ENCODE measurements at places on chromosomes 4 and X. TPM values are rescaled to one million over a fixed set of nuclear protein-coding genes. Genes with fewer than 3 reads are reported as not detected.

GRCh38 chr4:7431696-7432530 is 2.8 kb downstream of the PSAPL1 start:
- DNase-seq: no peak

DNA sequence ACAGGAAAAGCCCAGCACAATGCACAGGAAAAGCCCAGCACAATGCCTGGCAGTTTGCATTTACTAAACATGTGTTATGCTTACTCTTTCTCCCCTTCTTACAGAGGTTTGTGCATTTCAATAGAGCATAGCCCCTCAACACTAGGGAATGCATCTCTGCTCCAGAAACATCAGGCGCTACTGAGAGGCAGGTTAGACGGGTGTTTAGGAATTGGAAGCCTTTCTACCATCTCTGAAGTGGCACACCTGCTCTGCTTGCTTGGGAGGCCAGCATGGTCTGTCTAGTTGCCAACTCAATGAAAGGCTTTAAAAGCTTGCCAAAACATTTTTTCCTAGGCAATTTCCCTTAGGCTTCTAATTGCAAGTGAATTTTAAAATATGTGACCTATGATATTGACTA is 55.7 kb downstream of the GRID2 start:
- no peak for DNase-seq

- DNase-seq: no peak
Measured at GRCh38 chr4:77220828-77221613, 64.0 kb downstream of the CCNG2 start.

GRCh38 chr4:31139767-31140166 is 419.6 kb downstream of the PCDH7 start:
- DNase-seq: no peak

- DNase-seq: no peak
Measured at GRCh38 chr4:27934871-27935270, 1074.2 kb downstream of the STIM2 start.

GRCh38 chr4:27000820-27001219 is 140.2 kb downstream of the STIM2 start:
- no peak for DNase-seq

DNA sequence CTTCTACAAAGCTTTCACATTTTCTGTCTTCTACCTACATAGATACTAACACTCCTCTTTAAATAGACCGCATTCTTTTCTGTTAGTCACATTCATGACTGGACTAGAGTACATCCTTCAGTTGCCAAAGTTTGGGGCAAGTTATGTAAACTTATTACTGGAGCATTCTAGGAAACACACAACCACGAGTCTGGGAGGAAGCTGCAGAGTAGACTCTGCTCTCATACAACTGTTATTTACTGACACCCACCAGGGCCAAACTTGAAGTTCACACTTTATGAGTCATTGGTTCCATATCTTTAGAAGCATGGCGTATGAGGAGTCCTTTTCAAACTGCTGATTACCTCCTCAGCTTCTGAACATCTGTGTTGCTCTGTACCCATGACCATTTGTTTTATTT is 87.0 kb downstream of the RNF150 start:
- DNase-seq: no peak

DNA sequence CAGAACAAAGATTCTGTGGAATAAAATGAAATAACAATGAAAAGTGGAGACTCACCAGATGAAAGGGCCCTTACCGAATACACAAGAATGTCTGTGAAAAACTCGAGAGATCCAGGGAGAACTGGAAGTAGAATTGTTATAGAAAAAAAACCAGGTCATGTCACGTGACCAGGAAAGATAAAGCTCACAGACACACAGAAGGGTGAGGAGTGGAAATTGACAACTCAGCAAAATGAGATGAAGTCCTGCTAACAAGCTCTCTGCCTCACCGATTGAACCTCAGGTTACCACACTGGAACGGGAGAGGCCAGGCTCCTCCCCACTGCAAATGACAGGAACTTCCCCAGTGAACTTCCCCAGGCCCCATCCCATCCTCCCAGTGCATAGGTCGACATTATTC is 1618.0 kb upstream of the PCDH10 start:
- DNase-seq: no peak

DNA sequence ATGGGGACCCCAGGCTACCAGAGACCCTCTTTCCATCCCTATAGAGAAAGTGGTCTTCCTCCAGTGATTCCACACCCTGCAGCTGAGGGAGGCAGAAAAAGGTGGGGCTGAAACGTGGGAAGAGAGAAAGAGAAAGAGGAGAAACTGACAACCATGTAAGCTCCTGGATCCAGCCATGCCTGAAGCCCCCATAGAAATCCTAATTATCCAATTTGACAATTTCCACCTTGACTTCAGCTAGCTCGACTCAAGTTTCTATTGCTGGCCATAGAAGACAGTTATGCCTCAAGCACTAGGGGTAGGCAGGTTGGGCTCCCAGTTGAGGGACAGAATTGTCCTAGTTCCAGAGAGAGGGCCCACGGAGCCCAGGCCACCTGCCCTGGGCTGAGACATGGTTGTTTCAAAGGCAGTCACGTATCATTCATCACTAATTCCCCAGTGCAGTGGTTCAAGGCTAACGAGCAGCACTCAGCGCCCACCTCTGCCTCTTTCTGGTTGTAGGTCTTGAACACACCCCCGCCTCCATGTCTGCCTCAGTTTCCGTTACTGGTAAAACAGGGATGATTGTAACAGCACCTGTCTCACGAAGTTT is 39.8 kb upstream of the ASMTL start:
- DNase-seq: no peak

DNA sequence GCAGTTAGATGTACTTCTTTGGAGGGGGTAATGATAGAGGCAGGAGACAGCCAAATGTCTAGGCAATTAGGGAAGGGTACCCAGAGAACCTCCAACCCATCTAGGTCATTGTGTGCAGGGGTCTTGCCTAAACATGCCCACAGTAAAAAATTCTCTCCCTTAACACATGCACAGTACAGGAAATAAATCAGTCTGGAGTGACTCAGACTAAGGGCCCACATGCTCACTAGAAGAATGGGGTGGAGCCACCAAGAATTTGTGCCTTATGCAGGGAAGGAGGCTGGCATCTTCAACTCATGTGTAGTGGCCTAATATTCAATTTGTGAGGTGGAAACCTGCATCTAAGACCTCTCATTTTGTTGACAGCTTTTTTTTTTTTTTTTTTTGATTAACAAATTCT is 945.3 kb upstream of the GRIA3 start:
- no peak for DNase-seq

- DNase-seq: no peak
Measured at GRCh38 chrX:147914591-147914990, 2.9 kb downstream of the FMR1 start.

DNA sequence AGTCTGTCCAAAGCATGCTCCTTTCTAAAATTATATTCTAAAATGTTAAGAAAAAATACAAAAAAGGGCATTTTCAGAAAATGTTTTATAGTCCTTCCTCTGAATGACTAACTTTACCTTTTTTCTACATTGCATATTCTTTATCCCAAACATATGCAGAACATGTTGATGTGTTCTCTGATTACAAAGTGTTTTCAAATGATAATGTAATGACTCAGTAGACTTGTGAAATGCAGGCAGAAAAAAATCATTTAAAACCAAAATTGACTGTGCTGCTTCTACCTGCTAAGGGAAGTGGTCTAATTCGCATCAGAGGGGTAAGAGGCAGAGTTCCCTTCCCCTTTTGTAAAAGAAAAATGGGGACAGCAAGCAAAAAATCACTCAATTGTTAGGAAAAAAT is 22.7 kb upstream of the YTHDC1 start:
- DNase-seq: no peak

DNA sequence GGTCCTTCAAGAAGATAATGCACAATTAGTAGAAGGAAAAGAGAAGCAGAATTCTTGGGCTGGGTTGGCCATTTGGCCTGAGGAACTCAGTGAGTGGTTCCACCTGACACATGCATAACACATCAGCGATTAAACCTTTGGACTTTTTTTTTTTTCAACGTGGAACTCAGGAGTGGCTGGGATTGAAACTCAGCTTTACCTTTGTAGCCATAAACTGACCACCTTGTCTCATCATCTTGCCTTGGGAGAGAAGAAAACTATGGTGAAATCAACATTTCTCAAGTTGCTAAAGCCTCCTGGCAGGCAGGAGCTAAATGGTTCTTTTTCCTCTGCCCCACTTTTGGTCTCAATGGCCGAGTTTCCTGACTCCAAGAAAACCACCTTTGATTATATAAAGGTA is 16.3 kb downstream of the PTTG2 start:
- DNase-seq: no peak

DNA sequence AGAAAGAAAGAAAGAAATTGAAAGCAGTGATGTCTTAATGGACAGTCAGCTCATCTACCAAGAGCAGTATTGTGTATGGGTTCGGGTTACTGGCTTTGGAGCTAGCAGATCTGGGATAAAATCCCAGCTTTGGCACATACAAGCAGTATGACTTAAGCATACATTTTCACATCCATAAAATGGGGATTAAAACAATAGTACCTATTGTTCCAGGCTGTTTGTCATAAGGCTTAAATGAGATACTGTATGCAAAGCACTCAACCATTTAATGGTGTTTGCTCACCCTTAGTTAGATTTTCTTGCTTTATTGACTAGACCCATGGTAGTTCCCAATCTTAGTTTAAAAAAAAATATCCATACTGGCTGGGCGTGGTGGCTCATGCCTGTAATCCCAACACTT is 7.8 kb upstream of the TMEM164 start:
- DNase-seq: no peak

GRCh38 chr4:54066088-54066415 is 1.6 kb upstream of the CHIC2 start:
- DNase-seq: no peak

GRCh38 chr4:103374758-103375157 is 176.6 kb upstream of the CENPE start:
- no peak for DNase-seq

GRCh38 chr4:77453911-77454310 is 151.7 kb upstream of the CXCL13 start:
- DNase-seq: no peak

DNA sequence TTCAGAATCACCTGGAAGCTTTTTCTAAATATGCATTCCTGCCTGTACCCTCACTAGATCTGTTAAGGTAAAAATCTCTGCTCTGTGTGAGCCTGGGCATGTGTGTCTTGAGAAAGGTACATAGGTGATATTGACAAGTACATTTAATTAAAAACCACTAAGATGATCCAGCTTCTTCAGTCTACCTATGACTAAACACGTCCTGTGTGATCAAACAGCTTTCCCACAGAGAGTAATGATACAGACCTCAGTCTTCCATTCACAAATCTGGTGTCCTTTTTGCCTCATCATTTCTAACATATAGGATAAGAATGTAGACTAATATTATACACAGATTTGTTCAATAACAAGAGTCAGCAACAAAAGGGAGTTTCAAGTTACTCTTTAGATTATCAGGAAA is 42.6 kb downstream of the GALNT7 start:
- no peak for DNase-seq

Gene SPIN2A
- 1.6 TPM for total RNA-seq

Gene AFP
- not detected for total RNA-seq

Gene UGT2B17
- total RNA-seq: not detected

Gene SOWAHB
- 5.0 TPM for total RNA-seq

Gene TAPT1
- total RNA-seq: 18.4 TPM

Gene RBM41
- total RNA-seq: 19.5 TPM

Gene ZCCHC18
- 3.6 TPM for total RNA-seq

Gene DRD5
- total RNA-seq: not detected

Gene ANXA10
- not detected for total RNA-seq

Gene CT55
- total RNA-seq: 0.21 TPM

Gene CXorf65
- total RNA-seq: not detected

Gene PNPLA4
- 12.4 TPM for total RNA-seq

Gene SSX2
- not detected for total RNA-seq

Gene TXK
- 0.36 TPM for total RNA-seq
